Activated naive CD4-positive, alpha-beta T cell treated with anti-CD3 and anti-CD28 coated beads for 36 hours (primary cell): ENCODE measurements at places on chromosomes 2 and 18.

GRCh38 chr2:10289891-10290290 lies 12.8 kb upstream of the HPCAL1 start:
- no peak for DNase-seq

DNA sequence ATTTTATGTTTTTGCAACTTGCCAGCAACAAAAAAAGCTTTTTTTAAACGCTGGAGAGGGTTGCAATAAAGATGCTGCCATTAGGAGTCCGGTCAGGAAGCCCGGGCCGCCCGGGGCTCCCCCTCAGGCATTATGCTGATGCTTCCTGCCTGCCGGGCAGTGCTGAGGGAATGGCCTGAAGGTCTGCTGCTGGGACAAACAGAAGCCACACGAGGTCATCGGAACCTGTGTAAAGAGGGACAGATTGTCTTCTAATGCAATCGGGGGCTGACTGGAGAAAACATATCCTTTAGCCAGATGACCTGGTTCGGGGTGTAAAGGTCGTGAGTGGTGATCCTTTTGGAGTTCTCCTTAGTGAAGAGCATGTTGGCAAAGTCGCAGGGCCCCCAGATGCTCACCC lies 2.3 kb downstream of the IMPA2 start:
- no peak for DNase-seq

- DNase-seq = no peak
Observed at GRCh38 chr2:121868652-121869051, 113.2 kb downstream of the TSN start.

DNA sequence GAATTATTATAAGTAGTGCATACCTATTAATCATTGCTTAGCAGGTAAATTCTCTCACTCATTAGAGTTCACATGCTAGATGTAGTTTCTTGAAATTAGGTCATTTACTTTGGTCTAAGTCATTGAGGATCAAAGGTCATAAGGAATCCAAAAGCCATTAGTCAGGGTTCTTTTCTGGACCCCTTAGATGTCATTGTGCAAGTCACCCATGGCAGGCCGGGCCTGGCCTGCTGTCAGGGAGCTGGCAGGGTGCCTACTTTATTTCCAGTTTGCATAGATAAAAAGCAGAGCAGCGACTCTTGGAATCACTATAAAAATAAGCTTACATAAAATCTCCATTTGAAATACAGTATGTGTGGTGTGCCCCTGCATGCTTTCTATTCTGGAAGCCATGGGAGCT lies 91.3 kb downstream of the MEIS1 start:
- DNase-seq = no peak

GRCh38 chr2:201203916-201204654 lies 21.1 kb downstream of the CASP10 start:
- no peak for DNase-seq

DNA sequence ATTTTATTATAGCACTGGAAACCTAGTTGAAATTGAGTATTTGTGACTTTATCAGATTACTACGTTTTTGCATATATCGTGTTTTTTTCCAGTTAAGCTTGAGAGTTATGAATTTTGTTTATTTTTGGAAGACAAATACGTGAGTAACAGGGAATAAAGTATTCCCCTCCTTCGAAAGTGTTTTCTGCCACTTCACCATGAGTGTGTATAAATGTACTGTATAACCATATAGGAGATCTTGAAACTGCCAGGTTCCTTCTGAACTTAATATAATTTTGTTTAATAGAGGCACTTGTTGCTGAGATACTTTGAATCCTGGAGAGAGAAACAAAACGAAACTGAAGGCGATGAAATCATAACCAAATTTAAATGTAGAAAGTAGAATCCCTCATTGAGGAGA lies 1004.4 kb upstream of the ZEB2 start:
- DNase-seq = no peak

DNA sequence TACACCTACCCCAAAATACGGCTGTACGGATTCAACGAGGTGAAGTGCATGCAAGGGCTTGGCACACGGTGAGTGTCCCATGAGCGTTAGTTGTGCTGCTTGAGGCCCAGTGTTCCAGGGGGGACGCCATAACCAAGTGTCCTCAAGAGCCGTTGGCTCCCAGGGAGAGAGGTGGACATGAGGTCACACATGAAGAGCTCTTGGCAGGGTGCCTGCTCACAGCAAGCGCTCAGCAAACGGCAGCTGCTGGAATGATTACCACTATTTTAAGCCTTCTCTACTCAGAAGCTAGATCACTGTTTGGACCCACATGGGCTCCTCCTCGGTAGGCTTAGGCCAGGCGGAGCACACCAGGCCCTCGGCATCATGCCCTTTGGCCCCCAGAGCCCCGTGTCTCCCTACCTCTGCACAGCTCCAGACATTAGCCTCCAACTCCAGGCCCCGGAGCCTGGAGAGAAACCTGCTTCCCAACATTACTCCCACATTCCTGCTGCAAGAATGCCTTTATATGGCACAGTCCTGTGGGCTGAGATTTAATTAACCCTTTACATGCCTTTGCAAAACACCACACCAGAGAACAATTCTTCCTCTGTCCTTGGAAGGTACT lies 68.4 kb upstream of the PPP1CB start:
- DNase-seq = no peak

DNA sequence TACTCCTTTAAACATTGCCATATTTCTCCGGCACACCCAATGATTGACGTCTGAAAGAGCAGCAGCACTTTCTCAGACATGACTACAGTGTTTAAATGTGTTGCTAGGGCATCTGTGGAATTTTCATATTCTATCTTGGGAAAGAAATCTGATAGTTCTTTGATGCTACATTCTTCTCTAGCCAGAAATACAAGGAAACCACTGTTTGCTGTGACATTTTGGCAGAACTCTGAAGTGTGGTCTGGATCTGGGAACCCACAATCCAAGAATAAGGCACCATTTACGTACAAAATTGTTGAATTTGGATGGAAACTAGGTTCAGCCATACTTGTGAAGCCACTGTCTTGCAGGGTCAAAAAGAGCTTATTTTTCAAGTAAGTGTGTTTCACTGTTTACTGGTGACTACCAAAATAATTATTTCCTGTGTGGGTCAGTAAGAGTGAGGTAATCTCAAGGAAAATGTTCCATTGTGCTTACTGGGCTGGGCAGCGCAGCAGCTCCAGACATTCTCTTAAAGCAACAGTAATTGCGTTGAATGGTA lies 21.3 kb upstream of the CD28 start:
- no peak for DNase-seq

DNA sequence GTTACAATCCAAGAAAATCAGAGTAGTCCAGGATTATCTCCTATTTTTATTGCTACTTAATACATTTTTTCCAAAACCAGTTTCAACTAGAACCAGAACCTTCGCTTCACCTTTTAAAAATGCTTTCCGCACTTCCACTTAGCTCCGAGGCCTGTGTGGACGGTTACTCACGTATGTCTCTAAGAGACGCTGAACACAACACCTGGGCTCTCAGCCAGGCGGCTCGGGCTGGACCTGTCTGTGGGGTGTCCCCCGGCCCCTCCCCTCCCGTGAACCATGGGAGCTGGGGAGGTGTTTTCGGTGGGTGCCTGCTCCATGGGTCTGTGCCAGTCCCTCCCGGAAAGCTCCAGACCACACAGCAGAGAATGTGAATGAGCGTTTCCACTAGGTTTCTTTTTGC lies 223.8 kb downstream of the GLI2 start:
- no peak for DNase-seq

DNA sequence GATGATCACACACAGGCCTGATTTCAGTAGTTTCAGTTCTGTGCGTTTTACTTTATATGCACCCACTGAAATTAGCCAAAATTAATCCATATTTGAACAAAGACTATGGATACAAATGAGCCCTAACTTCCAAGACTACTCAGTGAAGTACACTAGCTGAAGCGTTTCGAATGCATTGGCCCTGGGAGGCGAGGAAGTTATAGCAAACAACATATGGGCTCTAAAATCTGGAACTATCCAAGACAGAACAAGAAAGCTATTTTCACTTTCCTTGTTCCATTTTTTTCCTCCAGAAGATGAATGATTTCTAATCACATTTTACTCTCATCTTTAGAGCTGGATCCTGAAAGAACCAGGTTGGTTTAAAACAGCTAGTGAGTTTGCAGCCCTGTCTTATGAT lies 399.4 kb upstream of the HNRNPA3 start:
- DNase-seq = no peak

GRCh38 chr18:9561759-9562158 lies 52.6 kb downstream of the PPP4R1 start:
- DNase-seq = no peak

DNA sequence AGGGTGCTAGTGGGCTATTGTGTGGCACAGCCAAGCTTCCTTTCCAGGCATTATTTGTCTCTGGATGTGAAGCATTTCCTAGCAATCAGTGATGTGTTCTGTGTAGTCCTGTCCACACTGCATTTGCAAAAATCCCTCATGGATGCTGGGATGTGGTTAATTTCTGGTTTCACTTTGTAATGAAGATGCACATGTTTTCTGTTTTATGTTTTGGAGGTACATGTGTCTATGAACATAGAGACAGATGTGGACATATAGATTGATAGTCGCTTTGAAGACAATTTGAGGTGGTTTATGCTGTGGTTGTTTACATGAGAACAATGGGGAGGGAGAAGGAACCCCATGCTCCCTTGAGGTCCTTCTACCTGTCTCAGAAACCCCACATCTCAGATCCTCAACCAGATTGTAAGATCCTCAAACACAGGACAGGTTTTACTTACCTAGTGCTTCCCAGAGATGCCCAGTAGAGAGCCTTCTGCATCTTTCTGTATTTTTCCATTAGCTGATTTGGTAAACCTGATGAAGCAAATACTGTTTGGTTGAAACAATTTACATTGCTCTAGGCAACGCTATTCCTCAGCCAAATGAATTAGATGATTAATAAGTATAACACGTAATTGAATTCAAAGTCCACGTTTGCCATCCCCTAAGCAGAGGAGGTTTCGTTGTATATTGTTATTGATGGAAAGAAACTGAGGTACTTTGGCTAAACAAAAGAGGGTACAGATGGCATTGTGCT lies 204.4 kb downstream of the SPP2 start:
- no peak for DNase-seq
